ENCODE measurements at places on chromosomes 11 and 22.

DNA sequence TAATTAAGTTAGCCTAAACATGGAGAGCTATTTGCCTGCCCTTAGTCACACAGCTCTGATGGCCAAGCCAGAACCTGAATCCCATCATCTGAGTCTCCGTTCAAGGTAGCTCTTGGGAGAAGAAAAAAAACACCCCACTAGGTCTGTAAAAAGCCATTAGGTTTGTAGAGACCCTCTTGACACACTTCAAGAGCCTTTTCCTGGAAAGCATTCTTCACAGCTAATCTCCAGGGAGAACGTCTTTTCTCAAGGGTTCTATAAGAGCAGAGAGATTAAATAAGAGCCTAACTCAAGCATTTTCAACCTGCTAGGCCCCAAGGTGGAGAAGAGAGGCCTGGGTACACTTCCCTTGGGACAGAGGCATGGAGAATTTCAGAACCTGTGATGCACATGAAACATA lies 61.6 kb upstream of the NAV2 start:
- no peak overlapping the region for H3K27ac ChIP-seq
- no peaks in the 10 kb centered on the region for H3K36me3 ChIP-seq
- H3K27me3 ChIP-seq, result no peaks in the 10 kb centered on the region
- DNase-seq, result no peak

DNA sequence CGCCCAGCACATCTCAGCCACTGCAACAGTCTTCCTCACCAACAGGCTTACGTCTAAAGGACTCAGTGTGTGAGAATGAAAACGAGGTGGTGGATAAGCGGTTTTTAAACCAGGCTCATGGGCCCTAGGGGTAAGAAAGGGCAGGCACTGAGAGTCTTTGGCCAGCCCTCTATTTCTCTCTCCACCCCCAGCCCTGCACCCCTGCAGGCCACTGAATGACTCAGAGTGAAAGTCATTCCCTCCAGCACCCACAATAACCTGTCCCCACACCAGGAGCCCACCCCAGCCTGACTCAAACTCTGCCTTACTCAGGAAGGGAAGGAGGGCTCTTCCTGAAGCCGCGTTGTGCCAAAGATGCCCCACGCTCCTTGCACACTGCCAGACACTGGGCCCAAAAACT lies 72.0 kb downstream of the LARGE1 start:
- no peaks in the 10 kb centered on the region for H3K27me3 ChIP-seq
- no peak for DNase-seq
- peaks cover 24% of the 10 kb centered on the region for H3K4me1 ChIP-seq
- H3K27ac ChIP-seq, result no peak overlapping the region
- peaks cover 2% of the 10 kb centered on the region for H3K36me3 ChIP-seq
- H3K4me3 ChIP-seq, result no peak overlapping the region

GRCh38 chr11:71999362-71999761 lies 653 bp downstream of the IL18BP start:
- no peaks in the 10 kb centered on the region for H3K27me3 ChIP-seq
- peaks cover 25% of the 10 kb centered on the region for H3K4me1 ChIP-seq
- H3K27ac ChIP-seq, result peak overlapping the region; percentile 88
- DNase-seq, result no peak

GRCh38 chr11:11998091-11998781 lies 10.2 kb downstream of the DKK3 start:
- no peak for DNase-seq
- H3K4me3 ChIP-seq, result peak overlapping the region; percentile 64
- no peaks in the 10 kb centered on the region for H3K27me3 ChIP-seq
- H3K36me3 ChIP-seq, result peaks cover 51% of the 10 kb centered on the region

DNA sequence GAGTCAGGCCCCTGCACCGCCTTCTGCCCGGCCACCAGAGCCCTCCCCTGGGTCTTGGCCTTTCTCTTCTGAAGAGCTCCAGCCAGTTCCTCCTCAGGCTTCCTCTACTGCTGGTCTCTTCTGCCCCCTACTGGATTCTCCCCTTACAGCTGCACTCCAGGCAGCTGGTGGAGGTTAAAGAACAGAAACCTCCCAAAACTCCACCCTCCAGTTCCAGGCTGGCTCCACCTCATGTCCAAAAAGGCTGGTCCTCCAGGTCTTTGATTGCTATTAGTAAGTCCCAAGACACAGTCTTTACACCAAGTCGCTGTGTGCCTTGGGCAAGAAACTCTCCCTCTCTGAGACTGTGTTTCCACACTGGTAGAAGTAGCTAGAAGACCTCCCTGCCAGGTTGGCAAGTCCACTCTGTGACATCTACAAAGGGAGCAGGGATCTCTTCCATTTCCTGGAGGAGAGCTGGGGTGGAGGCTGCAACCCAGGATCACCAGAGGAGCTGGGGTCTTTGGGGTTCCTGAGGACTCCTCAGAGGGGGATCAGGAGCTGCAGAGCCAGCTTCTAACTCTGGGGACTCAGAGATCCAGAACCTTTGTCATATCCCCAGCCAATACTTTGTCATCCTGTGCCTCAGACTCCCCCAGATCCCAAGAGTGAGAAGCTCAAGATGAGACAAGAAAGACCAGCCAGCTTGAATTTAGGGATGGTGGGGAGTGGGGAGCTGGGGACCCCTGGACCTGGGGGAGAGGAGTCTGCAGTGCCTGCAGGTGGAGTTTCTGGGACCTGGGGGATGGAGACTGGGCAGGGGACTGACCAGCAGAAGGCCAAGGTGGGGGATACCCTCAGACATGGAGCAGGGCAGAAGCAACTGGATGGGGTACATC lies 3.4 kb upstream of the IGLL5 start:
- H3K4me3 ChIP-seq, result no peak overlapping the region
- DNase-seq, result peak; percentile 67
- H3K27me3 ChIP-seq, result peaks cover 9% of the 10 kb centered on the region
- no peaks in the 10 kb centered on the region for H3K4me1 ChIP-seq

DNA sequence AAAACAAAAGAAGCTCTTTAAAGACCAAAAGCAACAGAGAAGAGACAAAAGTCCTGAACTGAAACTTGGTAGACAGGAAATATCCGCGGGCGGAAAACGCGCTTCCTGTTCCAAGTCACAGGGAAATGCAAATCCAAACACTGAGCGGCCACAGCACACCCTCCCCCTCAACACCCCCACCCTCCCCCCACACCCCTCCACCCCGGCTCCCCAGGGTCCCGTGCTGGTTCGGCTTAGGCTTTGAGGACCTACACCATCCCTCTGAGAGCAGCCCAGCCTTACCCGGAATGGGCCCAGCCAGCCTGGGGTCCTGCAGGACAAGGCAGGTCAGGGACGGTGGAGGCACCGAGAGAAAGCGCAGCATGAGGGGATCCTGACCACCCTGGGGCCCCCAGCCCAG lies 160.4 kb downstream of the BRD1 start:
- H3K27me3 ChIP-seq, result peaks cover 21% of the 10 kb centered on the region
- H3K36me3 ChIP-seq, result no peaks in the 10 kb centered on the region
- no peak overlapping the region for H3K4me3 ChIP-seq
- no peak for DNase-seq
- H3K27ac ChIP-seq, result no peak overlapping the region
- H3K4me1 ChIP-seq, result peaks cover 4% of the 10 kb centered on the region

GRCh38 chr11:45224766-45225165 lies 61.4 kb downstream of the SYT13 start:
- no peak for DNase-seq
- no peak overlapping the region for H3K27ac ChIP-seq
- H3K4me3 ChIP-seq, result no peak overlapping the region
- no peaks in the 10 kb centered on the region for H3K27me3 ChIP-seq
- peaks cover 39% of the 10 kb centered on the region for H3K36me3 ChIP-seq

DNA sequence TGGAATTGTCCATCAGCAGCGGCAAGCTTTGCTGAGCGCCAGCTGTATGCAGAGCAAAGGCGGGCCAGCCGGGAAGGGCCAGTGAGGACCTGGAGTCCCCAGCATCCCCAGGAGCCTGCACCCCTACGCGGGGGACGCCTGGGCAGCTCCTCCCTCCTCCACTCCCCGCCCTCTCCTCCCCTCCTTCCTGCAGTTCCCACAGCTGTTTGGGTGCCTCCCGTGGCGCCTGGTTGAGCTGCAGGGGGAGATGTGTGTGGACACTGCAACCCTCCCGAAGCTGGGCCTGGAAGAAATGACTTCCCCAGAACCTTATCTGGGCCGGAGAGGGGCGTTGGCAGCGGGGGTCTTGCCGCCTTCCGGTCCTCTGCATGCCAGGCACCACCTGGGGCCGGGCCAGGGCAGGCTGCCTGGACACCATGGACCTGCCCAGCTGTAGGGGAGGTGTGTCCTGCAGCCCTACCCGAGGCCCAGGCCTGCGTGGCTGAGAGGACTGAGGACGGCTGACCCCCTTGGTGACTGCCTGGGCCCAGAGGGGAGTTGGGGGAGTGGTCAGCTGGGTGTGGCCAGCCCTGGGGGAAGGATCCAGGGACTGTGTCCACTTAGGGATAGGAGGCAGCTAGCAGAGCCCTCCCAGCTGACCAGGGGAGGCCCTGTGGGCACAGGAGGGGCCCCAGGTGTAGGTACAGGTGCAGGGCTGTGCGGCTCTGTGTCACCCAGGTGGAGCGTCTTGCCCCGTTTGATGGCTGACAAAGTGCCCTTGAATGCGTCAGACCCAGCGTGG lies 16.8 kb upstream of the MUC6 start:
- no peak for DNase-seq
- H3K4me3 ChIP-seq, result no peak overlapping the region
- no peak overlapping the region for H3K27ac ChIP-seq
- peaks cover 2% of the 10 kb centered on the region for H3K4me1 ChIP-seq
- no peaks in the 10 kb centered on the region for H3K36me3 ChIP-seq

DNA sequence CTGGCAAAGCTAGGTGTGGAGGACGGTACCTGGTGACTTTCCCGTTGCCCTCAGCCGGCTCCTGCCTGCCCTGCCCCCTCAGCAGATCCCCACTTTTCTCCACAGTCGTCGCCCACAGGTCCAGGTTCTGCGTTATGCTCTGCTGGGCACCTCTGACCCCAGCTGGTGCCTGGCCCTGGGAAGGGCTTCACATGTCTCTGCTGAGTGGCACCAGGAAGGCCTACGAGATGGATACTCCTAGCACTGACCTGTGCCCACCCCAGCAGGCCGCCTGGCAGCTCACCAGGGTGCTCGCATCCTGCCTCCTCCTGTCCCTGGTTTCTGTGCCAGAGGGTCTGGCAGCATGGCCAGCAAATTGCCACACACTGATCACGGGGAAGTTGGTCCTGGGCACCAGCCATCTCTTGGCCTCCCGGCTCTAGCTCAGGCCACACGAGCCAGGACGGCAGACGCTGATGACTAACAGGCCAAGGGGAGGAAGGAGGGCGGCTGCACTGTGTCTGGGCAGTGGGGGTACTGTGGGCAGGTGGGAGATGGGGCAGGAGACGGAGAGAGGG lies 13.8 kb downstream of the CARS1 start:
- H3K36me3 ChIP-seq, result peaks cover 50% of the 10 kb centered on the region
- peaks cover 46% of the 10 kb centered on the region for H3K4me1 ChIP-seq
- no peak for DNase-seq
- H3K27me3 ChIP-seq, result no peaks in the 10 kb centered on the region

- no peaks in the 10 kb centered on the region for H3K27me3 ChIP-seq
- H3K27ac ChIP-seq, result no peak overlapping the region
- H3K4me3 ChIP-seq, result no peak overlapping the region
- peaks cover 52% of the 10 kb centered on the region for H3K4me1 ChIP-seq
- peaks cover 17% of the 10 kb centered on the region for H3K36me3 ChIP-seq
These were observed 33.7 kb downstream of the PICALM start for GRCh38 chr11:86035164-86035563.

DNA sequence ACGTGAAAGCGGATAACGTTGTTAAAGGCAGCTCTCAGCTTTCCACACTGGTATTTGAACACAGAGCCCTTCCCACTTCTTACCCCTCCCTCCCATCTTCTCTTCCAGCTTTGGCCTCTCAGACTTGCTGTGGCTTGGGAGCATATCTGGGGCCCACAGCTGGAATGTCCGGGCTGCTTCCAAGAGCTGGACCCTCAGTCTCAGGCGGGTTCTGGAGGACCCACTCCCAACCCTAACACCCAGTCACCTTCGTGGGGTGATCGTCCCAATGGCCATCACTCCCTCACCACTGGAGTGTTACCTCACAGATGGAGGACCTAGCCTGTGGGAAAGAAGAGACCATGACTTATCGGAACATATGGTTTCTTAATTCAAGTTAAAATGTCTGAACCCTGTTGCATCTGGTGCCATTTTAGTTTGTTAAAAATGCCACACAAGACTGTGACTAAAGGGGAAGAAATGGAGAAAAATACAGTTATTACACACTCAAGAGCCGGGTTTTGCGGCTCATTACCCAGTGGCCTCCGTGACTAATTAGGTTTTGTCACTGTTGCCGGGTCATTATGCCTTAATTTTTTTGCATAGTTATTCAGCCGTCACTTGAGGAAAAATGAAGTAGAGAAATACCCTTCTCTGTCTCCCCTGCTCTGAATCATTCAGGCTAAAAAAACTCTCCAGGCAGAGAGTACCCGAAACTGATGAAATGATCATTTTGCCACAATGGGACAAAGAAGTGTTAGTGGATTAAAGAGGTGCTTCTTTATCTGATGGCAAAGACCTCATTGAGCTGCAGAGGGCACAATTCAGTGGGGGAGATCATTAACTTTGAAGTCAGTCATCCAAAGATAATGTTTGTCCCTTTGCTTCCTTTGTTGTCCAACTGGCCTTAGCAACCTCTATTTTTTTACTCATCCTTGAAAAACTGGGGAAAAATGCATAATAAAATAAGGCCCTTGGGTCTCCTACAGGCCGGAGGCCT lies 87.2 kb upstream of the HTATIP2 start:
- no peak overlapping the region for H3K27ac ChIP-seq
- H3K4me1 ChIP-seq, result no peaks in the 10 kb centered on the region
- peaks cover 70% of the 10 kb centered on the region for H3K27me3 ChIP-seq
- H3K36me3 ChIP-seq, result no peaks in the 10 kb centered on the region
- no peak for DNase-seq

GRCh38 chr11:118226296-118226695 lies 1.5 kb upstream of the JAML start:
- DNase-seq, result no peak
- H3K36me3 ChIP-seq, result no peaks in the 10 kb centered on the region
- no peak overlapping the region for H3K4me3 ChIP-seq
- peaks cover 32% of the 10 kb centered on the region for H3K27me3 ChIP-seq

GRCh38 chr11:34346551-34346950 lies 11.3 kb downstream of the ABTB2 start:
- H3K4me3 ChIP-seq, result no peak overlapping the region
- peaks cover 13% of the 10 kb centered on the region for H3K4me1 ChIP-seq
- no peak for DNase-seq
- no peaks in the 10 kb centered on the region for H3K36me3 ChIP-seq
- H3K27me3 ChIP-seq, result peaks cover 11% of the 10 kb centered on the region
- no peak overlapping the region for H3K27ac ChIP-seq

DNA sequence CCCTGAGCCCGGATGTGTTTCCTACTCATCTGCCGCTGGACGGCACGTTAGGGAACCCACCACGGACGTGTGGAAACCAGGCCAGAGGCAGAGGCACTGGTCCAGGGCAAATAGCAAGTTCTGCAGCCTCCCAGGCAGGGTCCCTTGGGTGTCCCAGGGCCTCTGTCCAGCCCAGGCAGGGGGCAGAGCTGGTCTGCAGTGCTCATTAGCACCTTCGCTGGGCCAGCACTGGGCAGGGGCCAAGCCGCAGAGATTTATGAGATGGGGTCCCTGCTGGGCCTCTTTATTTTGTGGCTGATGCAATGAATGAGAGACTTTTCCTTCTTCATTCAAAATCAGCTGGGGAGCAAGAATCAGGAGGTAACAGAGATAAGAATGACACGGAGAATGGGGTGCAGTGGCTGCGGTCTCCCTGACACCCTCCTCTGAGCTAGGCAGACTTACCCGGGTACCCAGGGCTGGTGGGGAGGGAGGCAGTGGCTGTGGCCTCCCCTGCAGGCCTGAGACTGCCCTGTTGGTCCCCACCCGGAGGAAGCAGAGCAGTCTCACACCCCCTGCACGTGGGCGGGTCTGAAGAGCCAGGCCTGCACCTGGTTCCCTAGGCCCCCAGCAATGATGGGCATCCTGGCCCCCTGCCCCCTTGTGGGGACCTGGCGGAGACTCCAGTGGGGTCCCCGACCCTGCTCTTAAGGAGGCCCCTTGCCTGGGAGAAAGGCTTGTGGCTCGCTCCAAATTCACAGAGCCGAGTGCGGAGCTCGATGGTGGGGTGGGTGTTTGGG lies 14.0 kb upstream of the PARVG start:
- H3K27me3 ChIP-seq, result no peaks in the 10 kb centered on the region
- no peak overlapping the region for H3K27ac ChIP-seq
- H3K4me1 ChIP-seq, result no peaks in the 10 kb centered on the region
- no peaks in the 10 kb centered on the region for H3K36me3 ChIP-seq
- DNase-seq, result no peak

All from osteocyte (in vitro differentiated cells).